NCI-H510A treated with DMSO at 0.1 percent for 48 hours (cell line): ENCODE measurements at places on chromosomes 6 and 20.
A peak's percentile ranks its signal among the peaks of the same experiment; 100 is the strongest.

- no peak for DNase-seq
These were observed 655.4 kb upstream of the EPHA7 start for GRCh38 chr6:94074764-94075163.

GRCh38 chr20:4151991-4152695 lies 136.8 kb upstream of the RNF24 start:
- DNase-seq: no peak

GRCh38 chr20:59579404-59580145 lies 24.8 kb upstream of the PHACTR3 start:
- DNase-seq: no peak

- no peak for DNase-seq
These were observed 2.9 kb upstream of the CALHM5 start for GRCh38 chr6:116508527-116508926.

- DNase-seq: no peak
These were observed 4.9 kb upstream of the GRM4 start for GRCh38 chr6:34150766-34151165.

GRCh38 chr6:104253236-104253635 lies 606.5 kb downstream of the HACE1 start:
- DNase-seq: no peak

DNA sequence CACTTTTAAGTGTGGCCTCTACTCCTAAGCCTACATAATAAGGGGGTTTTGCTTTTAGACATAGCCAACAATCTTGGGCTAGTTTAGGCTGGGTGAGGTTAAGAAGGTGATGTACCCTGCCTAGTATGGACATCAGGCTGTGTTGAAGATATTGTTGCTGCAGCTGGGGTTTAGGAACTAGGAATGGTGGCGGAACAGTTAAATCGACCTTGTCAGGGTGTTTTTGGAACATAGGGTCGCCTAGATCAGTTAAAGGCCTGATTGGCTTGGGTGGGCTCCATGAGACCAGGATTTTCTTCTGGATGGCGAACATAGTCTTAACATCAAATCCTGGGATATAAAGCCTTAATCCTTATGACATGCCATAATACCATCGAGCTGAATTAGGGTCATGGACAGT lies 156.1 kb downstream of the TRIM27 start:
- no peak for DNase-seq

- peak; percentile 13 for DNase-seq
These were observed 10.1 kb upstream of the NHSL1 start for GRCh38 chr6:138509371-138509770.

GRCh38 chr6:28816909-28817807 lies 106.6 kb downstream of the TRIM27 start:
- no peak for DNase-seq

GRCh38 chr6:133070410-133071043 lies 170.6 kb upstream of the EYA4 start:
- DNase-seq: no peak

GRCh38 chr20:34753706-34754461 lies 49.7 kb downstream of the TP53INP2 start:
- no peak for DNase-seq

GRCh38 chr6:159865226-159865920 lies 25.4 kb upstream of the MAS1 start:
- DNase-seq: no peak

DNA sequence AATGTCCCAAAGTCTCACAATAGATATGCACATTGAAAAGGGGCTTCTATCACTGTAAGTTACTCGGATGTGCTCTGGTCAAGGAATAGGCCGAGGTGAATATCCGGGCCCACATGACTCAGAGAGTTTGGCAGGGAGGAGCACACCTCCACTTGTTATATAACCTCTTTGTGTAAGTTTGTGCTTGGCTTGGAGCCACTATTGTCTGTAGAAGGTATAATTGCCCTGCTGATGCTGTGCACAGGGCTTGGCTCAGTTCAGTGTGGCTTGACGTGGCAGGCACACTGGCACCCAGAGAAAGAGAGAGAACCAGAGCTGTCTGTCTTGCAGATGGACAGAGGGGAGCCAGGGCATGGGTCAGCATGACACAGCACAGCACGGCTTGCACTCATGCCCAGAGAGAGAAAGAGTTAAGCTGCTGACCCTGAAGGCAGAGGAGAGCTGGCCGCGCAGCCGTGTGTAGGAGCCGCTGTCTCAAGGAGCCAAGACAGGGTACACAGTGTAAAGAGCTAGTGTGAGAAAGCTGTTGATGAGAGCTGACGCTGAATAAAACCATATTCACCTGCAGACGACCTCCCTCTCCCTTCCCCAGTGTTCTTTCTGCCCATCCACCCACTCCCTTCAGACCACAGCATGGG lies 482.5 kb downstream of the C6orf118 start:
- peak; percentile 5 for DNase-seq

- DNase-seq: no peak
These were observed 334.2 kb downstream of the CD83 start for GRCh38 chr6:14451594-14452374.

DNA sequence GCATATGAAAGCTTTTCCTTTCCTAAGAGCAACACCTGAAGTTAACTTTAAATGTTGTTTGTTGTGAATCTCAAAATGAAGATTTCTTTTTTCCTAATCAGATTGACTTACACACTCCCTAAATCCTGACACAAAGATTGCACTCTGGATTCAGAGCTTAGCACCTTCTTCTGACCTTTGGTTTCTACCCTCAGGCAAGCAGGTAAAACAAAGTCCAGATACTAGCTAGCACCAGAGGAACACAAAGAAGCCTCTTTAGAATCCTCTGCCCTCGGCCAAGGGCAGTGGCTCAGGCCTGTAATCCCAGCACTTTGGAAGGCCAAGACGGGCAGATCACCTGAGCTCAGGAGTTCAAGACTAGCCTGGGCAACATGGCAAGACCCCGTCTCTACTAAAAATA lies 14.5 kb downstream of the SERAC1 start:
- no peak for DNase-seq

DNA sequence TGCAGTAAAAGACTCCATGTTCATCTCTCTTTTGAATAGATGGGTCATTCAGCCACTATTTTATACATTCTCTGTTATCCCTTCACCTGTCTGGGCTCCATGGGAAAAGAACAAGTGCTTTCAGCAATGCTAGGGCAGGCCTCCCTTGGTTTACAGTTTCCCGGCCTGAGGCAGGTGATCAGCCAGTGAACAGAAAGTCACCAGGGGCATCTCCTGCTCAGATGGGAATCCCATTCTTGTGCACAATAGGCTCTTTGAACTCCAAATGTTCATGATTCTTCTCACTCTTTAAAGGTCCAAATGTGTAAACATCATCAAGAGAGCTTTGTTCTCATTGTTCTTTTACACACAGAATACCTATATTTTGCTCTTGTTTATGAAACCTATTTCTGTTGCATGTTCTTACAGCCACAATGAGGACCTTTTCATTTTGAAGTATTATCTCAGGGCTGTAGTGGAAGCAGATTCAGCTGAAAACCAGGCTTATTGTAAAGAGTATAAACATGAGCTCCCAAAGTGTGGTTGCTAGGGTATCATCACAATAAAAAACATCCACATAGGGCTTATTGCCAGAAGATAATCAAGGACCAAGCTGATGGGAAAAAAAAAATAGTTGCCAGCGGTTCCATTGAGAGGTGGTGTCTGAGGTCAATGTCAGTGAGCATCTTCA lies 267.1 kb upstream of the SGK1 start:
- DNase-seq: no peak

DNA sequence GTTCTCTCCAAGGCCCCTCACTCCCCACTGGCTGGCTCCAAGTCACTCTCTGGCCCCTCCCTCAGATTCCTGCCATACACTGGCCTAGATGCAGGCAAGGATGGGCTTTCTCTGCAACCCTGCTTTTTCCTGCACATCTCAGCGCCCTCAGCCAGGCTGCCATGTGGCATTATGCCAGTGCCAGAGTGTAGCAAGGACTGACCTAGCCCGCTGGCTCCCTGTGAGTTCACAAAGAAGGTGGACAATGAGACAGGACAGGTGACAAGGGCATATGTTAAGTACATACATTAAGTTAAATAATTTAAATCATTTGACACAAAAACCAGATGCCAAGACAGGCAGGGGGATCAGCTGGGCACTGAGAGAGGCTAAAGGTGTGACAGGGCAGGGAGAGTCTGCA lies 394.6 kb downstream of the ZFAND3 start:
- no peak for DNase-seq

DNA sequence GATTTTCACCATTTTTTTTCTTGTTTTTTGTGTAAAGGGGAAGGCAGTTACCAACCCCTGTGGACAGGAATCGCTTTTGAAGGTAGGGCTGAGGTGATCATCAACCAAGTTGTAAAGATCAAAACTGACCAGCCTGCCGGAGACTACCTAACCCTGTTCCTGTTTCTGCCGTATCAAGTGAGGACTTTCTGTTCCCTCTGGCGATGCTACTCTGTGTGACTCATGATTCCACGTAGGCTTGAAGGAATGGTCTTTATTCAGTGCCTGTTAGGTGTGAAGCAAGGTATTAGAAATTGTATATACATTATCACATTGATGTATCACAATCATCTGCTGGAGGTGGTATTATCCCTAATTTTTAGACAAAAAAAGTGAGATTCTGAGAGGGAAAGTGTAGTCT lies 161.3 kb downstream of the SOX4 start:
- no peak for DNase-seq

DNA sequence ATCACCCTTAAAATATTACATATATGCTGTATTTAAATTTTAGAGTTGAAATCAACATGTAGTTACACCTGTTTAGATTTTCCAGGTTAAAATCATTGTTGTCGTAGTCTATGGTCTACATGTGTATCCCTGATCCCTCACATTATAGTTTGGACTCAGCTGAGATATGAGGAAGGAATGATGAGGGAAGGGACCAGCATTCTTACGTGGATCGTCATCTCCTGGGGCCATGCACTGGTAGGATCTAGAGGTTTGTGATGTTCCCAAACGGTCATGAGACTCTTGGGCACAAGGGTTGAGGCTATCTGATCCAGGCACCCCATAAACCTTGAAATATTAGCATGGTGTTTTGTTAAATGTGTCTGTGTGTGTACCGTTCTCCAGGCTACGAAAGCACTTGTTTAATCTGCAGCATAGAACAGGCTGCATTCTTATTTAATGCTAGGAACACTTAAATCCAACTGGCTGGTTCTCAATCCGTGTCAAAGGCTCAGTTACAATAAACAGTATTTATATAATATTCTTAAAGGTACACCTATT lies 55.4 kb downstream of the IPCEF1 start:
- DNase-seq: no peak

GRCh38 chr6:137852346-137852745 lies 14.7 kb upstream of the TNFAIP3 start:
- no peak for DNase-seq

- no peak for DNase-seq
These were observed 609.3 kb upstream of the ADGRB3 start for GRCh38 chr6:68025764-68026163.

GRCh38 chr20:32564921-32565734 lies 20.0 kb downstream of the NOL4L start:
- no peak for DNase-seq

GRCh38 chr6:8172530-8172929 lies 70.2 kb upstream of the EEF1E1 start:
- no peak for DNase-seq

GRCh38 chr6:145161501-145161900 lies 573.8 kb downstream of the EPM2A start:
- DNase-seq: no peak

- DNase-seq: no peak
These were observed 10.8 kb upstream of the TAAR1 start for GRCh38 chr6:132669690-132670291.

DNA sequence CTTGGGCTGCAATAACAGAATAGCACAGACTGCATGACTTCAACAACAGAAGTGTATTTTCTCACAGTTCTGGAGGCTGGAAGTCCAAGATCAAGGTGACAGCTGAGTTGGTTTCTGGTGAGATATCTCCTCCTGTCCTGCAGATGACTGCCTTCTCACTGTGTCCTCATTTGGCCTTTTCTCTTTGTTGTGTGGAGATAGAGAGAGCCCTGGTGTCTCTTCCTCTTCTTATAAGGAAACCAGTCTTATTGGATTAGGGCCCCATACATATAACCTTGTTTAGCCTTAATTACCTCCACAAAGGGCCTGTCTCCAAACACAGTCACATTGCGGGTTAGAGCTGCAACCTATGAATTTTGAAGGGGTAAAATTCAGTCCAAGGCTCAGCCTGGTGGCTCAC lies 57.0 kb upstream of the BMP6 start:
- no peak for DNase-seq

DNA sequence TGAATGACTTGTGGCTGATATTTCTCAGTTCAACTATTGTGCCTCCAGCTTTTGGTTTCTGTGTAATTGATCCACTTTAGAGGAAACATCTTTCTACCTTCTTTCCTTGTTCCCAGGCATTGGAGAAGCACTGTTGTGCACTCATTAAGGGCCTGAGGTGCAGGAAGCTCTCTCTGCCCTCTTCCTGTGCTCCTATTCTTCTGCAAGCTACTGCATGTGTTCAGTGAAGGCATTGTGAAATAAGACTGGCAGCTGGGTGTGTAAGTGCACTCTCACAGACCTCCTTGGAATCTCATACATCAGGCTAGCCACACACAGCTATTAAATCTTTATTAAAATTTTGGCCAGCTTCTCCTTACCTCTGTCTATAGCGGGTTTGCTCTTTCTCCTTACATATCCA lies 177.8 kb downstream of the OGFRL1 start:
- DNase-seq: no peak

- no peak for DNase-seq
These were observed 44.8 kb downstream of the ITPR3 start for GRCh38 chr6:33665957-33666356.

DNA sequence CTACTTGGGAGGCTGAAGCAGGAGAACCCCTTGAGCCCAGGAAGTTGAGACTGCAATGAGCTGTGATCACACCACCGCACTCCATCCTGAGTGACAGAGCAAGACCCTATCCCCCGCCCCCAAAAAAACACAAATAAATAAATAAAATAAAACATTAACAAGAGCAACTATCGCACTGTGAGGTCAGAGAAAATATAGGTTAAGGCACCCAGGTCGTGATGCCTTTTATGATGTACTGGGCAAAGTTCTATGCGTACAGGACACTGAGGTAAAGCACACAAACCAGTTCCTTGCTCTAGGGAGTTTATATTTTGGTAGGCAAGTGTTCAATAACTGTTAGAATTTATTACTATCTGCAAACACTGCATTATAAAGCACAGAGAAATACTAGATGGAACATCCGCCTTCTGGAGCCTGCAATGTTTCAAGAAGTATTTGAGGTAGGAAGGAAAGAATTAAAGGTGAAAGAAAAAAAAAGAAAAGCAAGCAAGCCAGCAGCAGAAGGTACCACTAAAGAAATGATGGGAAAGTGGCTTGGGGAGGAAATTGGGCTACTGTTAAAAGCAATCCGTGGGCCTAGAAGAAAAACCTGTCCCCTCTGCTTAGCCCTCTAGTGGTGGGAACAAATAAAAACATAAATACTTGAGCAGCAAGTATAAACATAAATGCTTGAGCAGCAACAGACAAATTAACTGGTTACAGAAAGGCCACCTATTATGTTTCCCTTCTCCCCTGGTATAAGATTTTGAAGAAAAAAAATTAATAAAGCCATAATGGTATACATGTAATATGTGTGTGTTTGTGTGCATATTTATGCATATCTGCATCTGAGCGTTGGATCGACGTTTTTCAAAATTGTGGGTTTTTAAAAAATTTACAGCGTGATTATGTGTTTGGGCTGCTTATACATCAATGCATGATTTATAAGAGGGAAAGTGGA lies 128.0 kb downstream of the PHACTR1 start:
- peak; percentile 3 for DNase-seq
